ENCODE measurements at places on chromosomes 11 and 22.

DNA sequence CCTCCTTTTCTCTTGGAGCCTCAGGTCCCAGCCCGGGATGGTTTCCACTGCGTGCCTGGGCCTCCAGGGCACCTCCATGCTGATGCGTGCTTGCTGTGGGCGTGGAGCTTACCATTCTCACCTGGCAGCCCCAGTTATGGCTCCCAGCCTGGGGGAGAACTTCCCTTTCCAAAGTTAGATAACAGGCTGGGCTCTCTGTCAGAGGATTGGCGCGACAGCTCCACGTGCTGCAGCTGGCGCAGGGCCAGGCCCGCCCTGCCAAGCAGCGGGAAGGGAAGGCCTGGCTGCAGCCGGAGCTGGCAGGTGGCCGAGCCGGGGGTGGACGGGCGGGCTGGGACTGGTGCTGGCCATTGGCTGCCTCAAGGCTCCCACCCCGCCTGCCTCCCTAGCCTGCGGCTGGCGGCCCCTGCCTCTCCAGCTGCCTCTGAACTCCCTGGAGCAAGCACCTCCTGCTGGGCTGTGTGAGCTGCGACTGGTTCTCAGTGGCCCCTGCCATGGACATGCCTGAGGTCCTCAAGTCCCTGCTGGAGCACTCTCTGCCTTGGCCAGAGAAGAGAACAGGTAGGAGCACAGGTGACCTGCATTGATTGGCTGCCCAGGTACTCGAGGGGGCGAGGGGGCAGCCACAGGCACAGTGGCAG lies 14.6 kb upstream of the TEF start:
- peak; percentile 71 for DNase-seq

- DNase-seq = no peak
Measured at GRCh38 chr11:62830904-62831519, 839 bp downstream of the STX5 start.

GRCh38 chr22:39434243-39434653 lies 22.6 kb upstream of the MGAT3 start:
- DNase-seq = no peak

DNA sequence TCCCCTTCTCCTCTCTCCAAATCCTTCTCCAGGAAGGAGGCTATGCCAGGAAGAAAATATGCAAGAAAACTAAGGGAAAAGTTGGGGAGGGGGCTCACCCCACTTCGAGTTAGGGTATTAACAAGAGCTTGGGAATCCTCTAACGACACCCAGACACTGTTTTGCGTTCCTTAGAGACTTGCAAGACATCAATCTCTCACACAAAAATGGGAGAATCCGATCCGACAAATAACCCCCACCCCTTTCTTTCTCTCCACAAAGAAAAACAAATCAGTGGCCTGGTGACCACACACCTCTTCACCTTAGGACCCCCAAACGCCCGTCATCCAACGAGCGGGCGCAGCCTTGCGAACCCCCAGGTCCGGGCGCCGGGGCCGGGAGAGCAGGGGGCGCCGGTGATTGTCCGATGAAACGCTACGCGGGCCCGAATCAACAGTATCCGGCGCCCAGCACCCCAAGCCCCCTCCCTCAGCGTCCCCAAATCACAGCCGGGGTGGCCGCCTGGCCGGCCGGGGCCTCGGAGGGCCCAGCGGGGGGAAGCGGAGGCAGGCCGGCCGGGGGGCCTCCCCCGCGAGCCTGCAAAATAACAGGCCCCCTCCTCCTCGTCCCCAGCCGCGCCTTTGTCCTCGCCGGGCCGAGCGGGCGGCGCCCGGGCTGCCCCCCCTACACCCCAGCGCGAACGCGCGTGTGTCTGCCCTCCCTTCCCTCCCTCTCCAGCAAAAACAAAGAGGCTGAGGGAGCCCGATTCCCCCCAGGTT lies 690 bp downstream of the CSNK1E start:
- no peak for DNase-seq
